LHCN-M2 (cell line): ENCODE measurements at places on chromosomes 12 and 14.

DNA sequence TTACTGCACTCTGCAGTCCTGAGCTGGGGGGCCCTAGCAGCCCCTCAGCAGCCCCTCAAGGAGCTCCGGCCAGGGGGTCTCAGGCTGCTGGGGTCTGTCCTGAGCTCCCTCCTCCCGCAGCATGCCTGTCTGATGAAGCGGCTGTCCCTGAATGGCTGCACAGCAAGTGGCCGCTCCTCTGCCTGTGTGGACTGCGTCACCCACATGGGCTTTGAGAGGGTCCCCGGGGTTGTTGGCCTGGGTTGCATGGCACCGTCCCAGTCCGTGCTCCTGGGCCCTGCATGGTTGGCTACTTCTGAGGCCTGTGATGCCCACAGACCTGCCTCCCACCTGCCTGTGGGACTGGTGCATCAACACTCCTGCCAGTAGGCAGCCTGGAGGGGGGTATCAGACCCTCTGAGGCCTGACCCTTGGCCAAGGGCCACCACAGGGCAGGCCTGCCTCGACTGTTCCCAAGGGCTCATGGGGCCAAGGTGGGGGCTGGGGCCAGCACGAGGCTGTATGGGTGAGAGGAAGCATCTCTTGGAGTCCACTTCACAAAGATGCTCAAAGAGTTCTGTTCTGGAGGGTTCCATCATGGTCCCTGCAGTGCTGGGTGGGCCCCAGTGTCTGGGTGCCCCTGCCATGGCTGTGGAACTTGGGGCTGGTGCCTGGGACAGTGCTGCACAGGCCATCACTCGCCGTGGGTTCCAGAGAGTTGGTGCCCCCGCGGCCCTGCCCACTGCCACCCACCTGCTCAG, 12.2 kb downstream of the CEP170B start:
- DNase-seq = no peak

DNA sequence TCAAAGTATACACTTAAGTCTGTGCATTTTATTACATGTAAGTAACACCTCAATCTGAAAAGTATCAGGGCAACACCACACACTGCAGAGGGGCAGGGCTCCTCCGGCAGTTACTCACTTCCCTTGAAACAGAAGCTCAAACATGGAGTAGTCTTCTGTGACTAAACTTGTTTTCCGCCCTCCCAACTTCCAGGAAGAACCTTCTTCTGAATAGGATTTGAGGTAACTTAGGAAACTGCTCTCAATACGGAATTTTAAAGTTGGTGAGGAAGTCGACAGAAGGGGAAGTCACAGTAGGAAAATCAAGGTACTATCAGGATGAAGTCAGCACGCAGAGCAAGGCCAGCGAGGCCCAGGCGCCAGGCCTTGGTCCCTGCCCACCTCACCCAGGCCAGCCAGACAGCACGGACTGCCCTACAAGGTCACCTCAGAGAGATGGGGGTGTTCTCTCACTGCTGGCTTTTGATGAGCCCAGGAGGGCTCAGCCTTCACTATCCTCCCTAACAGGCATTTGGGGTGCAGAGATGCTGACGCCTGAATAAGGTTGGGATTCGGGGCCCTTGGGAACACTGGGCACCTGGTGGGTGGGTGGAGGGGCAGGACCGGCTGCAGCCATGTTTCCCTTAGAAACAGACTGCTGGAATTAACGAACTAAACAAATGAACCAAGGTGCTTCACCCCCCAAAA, 5.8 kb downstream of the ANKRD9 start:
- DNase-seq = no peak

DNA sequence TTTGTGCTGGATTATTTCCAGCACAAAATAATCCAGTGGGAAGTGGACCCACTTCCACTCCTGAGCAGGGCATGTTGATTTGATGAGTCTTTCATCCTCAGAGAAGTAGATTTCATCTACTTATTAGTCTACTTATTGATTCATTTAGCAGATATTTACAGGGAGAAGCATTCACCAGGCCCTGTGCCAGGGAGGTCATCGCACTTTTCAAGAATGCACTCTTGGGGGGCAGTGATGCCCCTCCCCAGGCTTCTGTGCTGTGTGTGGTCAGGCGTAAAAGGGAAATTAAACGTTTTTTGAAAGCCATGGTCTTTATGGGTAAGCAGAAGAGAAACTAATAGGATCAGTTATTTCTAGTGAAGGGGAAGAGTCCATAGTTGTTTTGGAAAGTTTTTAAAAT, 610.7 kb upstream of the TMEM132C start:
- no peak for DNase-seq

DNA sequence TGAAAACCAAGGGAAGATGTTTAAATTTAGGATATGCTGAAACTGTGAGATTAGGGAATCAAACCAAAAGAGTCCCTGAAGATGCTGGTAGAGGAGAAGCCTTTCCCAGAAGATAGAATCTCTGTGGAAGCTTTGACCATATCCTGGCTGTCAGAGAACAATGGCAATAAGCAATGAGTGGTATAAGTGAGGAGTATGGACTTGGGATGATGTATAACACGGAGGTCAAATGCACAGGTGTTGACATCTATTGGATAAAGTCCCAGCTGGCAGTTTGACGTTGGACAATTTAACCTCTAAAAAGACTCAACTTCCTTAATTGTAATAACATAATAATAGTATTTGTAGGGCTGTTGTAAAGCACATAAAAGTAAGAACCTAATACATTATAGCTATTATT, 30.1 kb upstream of the CLEC14A start:
- DNase-seq = no peak

GRCh38 chr14:70803321-70804310, 5.7 kb downstream of the MAP3K9 start:
- DNase-seq = no peak

DNA sequence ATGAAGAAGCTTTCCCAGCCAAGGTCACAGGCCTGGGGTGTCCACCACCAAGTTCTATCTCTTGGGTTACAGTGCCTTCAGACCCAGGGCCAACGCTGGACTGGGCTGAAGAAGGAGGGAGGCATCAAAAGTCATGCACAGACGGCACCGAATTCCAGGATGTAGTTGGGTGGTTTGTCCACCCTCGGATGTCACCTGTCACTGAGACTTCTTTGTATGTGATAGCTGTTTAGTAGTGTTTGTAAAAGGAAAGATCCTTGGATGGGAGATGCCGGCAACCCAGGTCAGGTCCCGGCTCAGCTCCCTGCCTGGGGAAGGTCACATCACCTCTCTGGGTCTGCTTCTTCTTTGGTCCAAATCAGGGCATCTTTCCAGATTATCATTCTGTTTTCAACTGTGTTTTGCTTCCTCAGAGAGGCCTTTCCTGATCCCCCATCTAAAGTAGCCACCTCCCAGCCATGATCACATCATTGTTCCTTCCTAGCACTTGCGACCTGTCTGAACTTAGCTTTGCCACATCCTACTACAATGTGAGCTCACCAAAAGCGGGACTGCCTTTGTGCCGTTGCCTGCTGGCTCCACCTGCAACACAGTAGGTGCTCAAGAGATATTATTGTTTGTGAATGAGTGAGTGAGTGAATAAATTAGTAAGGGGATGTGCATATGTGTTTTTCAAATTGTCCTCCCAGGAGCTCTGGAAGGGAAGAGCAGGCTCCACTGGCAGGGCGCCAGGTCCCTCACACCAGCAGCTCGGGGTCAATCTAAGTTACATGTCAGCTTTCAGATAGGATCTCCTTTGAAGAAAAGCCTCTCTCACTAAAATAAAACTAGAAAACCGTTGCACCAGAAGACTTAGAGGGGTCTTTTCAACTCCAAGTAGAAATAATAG, 2.1 kb downstream of the TSPAN11 start:
- DNase-seq = no peak

DNA sequence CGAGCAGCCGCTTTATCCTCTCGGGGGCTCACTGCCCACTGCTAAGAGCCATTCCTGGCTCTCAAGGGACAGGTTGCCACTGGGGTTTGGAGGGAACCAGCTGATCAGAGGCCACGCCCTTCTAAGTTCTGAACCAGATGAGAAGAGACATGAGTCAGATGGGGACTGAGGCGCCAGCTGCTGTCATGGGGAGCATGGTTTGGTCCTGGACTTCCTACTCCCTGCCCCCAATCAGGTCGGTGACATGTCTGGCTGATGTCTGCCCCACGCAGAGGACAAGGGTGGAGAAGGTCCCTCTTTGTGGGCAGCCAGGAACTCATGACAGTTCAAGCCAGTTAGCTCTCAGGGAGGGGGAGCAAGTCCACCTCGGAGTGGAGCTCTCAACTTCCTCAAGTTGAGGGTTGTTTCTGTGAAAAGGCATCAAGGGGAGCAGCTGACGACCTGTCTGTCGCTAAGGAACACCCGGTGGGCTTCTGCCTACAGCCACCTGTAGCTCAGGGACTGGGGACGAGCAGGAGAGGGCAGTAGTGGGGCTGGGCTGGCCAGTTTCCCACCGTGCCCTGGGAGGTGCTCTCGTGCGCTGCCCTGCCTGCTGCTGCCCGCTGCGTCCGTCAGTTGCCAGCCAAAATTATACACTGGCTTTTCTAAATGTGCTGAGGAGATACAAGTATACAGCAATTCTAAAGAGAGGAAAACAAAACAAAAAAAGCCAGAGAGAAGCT, 20.5 kb downstream of the PSMC1 start:
- DNase-seq = peak; percentile 70

- DNase-seq = peak; percentile 4
Measured at GRCh38 chr12:18296201-18296908, 35.0 kb downstream of the PIK3C2G start.

- DNase-seq = no peak
Measured at GRCh38 chr14:54754623-54755386, 147.8 kb downstream of the GCH1 start.

GRCh38 chr12:13023811-13024530, 20.2 kb upstream of the FAM234B start:
- DNase-seq = no peak

- DNase-seq = peak; percentile 33
Measured at GRCh38 chr12:45745861-45746277, 16.4 kb downstream of the ARID2 start.

DNA sequence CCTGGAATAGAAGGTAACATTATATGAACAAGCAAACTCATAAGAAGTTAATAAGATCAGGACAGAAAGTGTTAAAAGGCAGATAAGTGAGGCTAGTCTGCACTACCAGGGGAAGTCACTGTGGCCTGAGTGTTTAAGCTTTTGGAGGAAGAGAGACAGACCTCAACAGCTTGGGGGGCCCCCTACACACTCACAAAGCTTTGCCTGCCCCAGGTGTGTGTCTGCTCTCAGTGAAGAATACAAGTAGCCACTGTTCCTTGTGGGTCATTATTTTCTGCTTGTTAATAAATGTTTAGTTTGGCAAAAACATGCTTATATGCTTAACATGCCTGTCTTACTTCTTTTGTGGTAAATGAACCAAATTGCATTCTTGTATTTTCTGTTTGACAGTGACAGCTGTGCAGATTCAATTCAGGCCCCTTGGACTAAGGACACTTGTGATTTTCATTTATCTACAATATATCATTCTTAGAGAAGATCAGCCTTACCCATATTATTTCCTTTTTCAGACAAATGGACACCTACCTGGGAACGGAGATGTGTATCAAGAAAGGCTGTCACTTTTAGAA, 50.7 kb upstream of the C12orf71 start:
- peak; percentile 61 for DNase-seq

- DNase-seq = no peak
Measured at GRCh38 chr12:109240365-109240764, 68.7 kb downstream of the FOXN4 start.

- peak; percentile 55 for DNase-seq
Measured at GRCh38 chr12:84760091-84760865, 152.3 kb downstream of the SLC6A15 start.

DNA sequence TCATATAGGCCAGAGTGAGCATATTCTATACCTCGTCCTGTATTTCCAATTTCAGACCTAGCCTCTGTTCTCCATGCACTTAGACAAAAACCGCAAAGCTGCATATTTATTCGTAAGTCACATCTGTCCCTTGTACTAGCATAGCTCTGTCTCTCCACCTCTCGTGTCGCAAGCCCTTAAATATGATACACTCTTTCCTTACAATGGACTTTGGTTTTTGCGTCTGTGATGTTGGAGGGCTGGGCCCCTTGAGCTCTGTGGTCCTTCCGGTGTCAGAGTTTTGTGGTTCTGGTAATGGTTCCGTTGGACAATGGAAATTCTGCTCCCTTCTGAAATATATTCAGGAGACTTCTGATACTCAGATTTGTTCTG, 11.3 kb downstream of the PRKCH start:
- no peak for DNase-seq

GRCh38 chr12:27434673-27435565, 11.6 kb upstream of the SMCO2 start:
- no peak for DNase-seq

DNA sequence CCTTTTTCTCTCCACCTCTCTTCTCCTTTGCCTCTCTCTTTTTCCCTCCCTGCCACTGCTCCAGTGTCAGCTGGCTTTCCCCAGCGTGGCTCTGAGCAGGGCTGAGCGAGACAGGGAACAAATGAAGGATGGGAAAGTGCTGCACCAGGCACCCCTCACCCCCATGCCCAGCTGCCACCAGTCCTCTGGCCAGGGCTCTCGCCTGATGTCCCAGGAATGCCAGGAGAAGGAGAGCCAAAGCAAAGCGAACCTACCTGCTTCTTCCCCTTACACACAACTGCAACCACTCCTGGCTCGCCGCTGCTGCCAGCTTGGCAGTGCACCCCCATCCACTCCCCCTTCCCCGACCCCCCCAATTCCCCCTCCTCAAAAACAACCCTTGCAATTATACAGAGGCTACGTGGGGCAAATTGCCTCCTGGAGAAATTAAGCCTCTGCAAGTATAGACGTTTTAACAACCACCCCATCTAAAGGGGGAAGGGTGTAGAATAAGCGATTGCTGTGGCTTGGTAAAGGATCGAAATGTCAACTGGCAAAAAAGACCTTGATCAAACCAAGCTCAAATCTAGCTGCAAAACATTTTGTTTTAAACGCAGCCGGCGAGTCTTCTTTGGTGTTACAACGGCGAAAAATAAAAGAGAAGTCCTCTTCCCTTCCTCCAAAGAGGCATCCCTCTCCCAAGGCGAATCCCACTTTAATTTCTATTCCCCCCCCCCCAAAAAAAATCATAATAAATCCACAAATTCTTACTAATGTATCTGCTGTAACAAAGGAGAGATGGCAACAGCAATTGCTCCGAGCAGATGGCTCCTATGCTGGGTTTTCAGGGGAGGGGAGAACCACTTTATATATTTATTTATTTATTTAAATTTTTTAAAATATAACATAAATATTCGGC, 2.9 kb downstream of the BCL11B start:
- no peak for DNase-seq

DNA sequence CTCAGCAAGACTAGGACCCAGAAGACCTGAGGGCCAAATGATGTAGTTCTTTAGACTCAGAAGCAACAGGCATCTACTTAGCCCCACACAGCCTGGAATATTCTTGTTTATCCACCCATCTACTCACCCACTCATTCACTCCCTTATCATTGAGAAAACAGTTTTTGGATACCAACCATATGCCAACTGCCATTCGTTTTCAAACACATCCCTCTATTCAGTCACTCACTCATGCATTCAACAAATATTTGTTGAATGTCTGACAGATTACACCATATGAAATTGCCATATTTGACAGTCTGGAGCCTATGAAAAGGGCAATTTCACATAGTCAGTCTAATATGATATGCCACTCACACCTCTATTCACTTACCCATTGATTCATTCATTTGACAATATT, 103.2 kb downstream of the NT5DC3 start:
- no peak for DNase-seq

GRCh38 chr12:105453316-105453715, 122.8 kb downstream of the C12orf75 start:
- DNase-seq = no peak

- no peak for DNase-seq
Measured at GRCh38 chr12:83157604-83158003, 470.9 kb downstream of the TMTC2 start.
